Activated CD4-positive, alpha-beta memory T cell treated with anti-CD3 and anti-CD28 coated beads for 36 hours (primary cell): ENCODE measurements at places on chromosomes 12 and 14. TPM values are rescaled to one million over a fixed set of nuclear protein-coding genes. Genes with fewer than 3 reads are reported as not detected.
A peak's percentile ranks its signal among the peaks of the same experiment; 100 is the strongest.

- H3K4me1 ChIP-seq: peaks cover 32% of the 10 kb centered on the region
- H3K4me3 ChIP-seq: no peak overlapping the region
- H3K36me3 ChIP-seq: peaks cover 4% of the 10 kb centered on the region
- peaks cover 24% of the 10 kb centered on the region for H3K27me3 ChIP-seq
- no peak overlapping the region for H3K27ac ChIP-seq
Measured at GRCh38 chr14:20620798-20621478, 20.6 kb downstream of the OR6S1 start.

GRCh38 chr14:103870891-103871595 is 23.7 kb upstream of the PPP1R13B start:
- no peak overlapping the region for H3K27ac ChIP-seq
- peaks cover 5% of the 10 kb centered on the region for H3K4me1 ChIP-seq
- no peak for DNase-seq
- H3K36me3 ChIP-seq: no peaks in the 10 kb centered on the region

- no peaks in the 10 kb centered on the region for H3K36me3 ChIP-seq
- H3K27ac ChIP-seq: peak overlapping the region; percentile 76
- H3K4me3 ChIP-seq: no peak overlapping the region
- H3K4me1 ChIP-seq: peaks cover 36% of the 10 kb centered on the region
- H3K27me3 ChIP-seq: no peaks in the 10 kb centered on the region
Measured at GRCh38 chr12:92378682-92379479, 233.2 kb upstream of the BTG1 start.

- no peak overlapping the region for H3K27ac ChIP-seq
- DNase-seq: no peak
- no peaks in the 10 kb centered on the region for H3K27me3 ChIP-seq
Measured at GRCh38 chr12:88181881-88182280, 39.8 kb downstream of the TMTC3 start.

The KCNH3 gene
- 1.2 TPM for total RNA-seq
